Activated T-cell treated with anti-CD3 and anti-CD28 coated beads for 1 hour (primary cell): ENCODE measurements at places on chromosomes 4 and X.
A peak's percentile ranks its signal among the peaks of the same experiment; 100 is the strongest.

DNA sequence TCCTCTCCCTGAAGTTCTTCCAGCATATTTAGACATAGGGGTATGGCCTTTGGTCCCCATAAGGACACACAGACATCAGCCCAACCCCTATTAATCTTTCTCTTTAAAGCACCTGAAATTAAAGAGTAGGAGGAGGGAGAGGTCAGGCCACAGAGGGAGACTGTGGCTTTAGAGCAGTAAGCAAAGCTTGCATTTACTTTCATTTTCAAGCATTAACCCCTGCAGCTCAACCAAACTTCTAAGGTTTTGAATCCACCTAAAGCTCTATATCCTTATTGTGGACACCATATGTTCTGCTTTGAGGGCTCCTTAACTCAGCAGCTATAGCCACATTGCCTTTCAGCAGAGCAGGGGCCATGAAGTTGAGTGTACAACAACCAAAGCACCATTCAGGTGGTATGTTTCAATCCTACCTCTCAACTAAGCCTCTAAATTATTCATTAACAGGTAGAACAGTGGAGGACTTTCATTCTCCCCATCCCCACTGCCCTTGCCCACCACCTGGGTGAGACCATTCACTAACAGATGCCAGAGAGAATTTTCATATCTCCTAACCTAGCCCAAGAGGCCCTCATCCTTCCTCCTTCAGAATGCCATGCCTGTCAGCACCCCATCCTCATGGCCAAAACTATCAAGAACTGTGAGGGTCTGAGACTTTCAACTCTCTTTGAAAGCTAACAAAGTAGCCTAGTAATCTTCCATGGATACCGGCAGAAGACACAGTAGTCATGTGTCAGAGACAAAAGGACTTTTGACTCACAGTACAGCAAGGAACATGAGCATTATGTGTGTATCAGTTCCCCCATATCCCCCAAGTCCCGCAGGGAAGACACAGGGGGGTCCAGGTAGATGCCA, 20.8 kb downstream of the LIN54 start:
- no peak for DNase-seq

DNA sequence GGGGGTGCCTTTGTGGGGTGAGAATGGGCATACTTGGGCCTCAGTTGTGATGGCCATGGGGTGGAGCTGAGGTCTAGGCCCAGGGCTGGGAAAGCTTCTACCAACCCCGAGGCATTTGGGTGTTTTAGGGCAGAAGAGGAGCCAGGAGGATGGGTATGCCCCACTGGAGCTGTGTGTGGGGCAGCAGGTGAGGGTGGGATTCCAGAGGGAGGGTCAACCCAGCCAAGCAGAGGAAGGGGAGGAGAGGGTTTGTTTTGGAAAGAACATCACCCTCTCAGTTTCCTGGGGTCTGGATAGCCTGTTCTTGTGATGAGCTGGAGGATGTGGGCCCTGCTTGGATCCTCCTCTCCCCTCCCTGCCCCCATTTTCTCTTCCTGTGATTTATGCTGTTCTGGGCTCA, 620 bp downstream of the IL9R start:
- no peak for DNase-seq

DNA sequence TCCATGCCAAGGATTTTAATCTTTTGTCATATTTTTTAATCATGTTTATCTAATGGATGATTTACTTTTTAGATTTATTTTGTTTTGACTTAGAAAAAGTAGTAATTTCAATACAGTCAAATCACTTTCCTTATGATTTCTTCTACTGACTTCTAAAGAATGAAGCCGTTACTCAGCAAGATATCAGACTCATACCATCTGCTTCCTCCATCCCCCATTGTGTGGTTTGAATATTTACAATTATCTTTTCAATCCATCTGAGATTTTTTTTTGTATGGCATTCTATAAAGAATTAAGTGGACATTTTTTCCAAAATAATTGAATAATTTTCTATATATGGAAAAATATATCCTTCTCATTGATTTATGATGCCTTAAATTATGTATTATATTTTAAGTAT, 565.4 kb upstream of the ATOH1 start:
- no peak for DNase-seq

GRCh38 chrX:19739683-19740082, 147.7 kb downstream of the SH3KBP1 start:
- peak; percentile 11 for DNase-seq

GRCh38 chr4:79253924-79254323, 71.9 kb downstream of the NAA11 start:
- DNase-seq, result no peak

- DNase-seq, result no peak
Observed at GRCh38 chr4:89904524-89904923, 9.9 kb downstream of the MMRN1 start.

DNA sequence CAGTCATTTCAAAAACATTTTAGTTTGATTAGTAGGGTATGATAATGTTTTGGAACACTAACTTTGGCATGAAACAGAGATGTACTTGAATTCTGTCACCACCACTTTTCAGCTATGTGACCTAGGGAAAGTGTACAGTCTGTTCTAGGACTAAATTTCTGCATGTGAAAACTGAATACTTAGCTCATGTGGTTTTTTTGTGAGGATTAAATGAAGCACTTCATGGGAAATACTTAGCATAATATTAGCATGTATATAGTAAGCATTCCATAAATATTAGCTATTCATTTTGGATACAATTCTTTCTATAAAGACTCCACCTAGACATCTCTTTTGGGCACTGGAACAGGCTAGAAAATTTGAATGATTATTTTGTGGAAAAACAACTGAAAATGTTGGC, 1379.4 kb downstream of the RPA4 start:
- no peak for DNase-seq

GRCh38 chrX:119736206-119736764, 22.1 kb upstream of the SOWAHD start:
- DNase-seq, result no peak

GRCh38 chr4:4752576-4753401, 106.7 kb upstream of the MSX1 start:
- no peak for DNase-seq

- DNase-seq, result no peak
Observed at GRCh38 chr4:156053174-156053573, 99.5 kb upstream of the CTSO start.

DNA sequence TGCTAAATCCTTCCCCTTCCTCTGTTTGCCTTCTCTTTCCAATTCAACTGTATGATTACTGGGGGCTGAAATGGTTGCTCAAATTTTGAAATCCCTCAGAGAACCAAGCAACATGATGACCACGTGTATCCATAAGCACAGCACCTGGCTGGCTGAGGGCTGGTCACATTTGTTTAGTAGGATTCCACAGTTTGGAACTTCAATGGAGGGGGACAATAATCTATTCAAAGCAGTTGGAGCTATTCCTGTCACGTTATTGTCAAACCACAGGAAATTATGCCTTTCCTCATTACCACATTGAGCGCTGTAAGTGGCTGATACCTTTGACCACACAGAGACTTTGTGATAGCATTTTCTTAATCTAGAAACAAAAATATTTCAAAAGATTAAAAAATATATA, 7.0 kb downstream of the TMSB4X start:
- no peak for DNase-seq

DNA sequence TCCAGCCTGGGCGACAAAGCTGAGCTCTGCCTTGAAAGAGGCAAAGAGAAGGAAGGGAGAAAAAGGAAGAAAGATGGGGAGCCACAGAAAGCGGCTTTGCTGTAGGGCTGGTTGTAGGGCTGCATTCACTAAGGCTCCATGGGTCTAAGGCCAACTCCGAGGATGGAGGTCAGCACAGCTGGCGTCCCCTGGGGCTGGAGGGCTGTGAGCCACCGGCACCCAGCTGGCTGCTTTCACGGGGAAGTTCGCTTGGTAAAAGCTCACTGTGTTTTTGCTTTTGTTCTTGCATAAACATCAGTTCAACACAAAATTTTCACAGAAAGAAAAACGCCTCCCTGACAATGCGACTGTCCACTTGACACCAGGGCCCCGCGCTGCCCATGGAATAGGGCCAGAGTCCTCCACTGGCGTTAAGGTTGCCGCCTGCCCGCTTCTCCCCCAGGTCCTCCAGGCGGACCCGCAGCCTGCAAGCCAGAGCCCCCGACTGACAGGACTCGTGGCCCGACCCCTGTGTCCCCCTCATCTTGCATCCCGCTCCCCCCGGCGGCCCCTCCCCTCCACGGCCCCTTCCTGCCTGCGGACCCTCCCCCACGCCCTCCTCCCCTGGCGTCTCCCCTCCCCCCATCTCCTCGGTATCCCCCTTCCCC, 1.1 kb downstream of the RNF212 start:
- DNase-seq, result no peak

- no peak for DNase-seq
Observed at GRCh38 chr4:3417448-3417847, 24.3 kb upstream of the HGFAC start.

DNA sequence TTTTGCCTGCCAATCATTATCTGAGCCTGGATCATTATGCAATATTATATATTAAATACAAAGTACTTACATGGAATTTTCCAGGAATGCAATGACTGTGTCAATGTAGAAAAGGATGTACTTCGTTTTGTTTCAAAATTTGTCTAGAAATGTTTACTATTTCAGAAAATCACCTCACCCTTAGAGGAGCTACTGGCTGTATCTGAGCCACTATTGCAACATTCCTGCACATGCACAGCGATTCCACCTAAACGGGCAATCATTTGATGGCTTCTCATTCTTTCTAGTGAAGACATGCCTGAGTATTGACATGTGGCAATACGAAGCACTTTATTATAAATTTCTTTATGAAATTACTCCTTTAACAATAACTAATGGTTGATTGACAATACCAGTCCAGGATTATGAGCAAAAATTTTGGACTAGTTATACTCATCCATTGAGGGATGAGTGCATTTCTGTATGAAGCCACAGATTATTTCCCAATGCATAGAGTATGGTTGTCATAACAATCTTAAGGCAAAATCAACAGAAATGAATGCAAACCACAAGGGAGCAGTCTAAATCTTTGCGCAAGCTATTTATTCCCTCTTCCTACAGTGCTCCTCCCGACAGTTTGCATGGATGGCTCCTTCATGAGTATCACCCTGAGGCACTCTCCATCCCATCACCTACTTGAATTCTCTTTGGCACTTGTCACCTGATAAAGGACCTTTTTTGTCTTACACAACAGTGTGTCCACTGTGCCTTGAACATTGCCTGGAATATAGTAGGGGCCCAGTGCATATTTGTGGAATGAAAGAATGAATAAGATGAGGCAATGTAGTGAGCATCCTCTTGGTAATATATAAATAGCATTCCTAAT, 35.8 kb upstream of the MMAA start:
- no peak for DNase-seq

DNA sequence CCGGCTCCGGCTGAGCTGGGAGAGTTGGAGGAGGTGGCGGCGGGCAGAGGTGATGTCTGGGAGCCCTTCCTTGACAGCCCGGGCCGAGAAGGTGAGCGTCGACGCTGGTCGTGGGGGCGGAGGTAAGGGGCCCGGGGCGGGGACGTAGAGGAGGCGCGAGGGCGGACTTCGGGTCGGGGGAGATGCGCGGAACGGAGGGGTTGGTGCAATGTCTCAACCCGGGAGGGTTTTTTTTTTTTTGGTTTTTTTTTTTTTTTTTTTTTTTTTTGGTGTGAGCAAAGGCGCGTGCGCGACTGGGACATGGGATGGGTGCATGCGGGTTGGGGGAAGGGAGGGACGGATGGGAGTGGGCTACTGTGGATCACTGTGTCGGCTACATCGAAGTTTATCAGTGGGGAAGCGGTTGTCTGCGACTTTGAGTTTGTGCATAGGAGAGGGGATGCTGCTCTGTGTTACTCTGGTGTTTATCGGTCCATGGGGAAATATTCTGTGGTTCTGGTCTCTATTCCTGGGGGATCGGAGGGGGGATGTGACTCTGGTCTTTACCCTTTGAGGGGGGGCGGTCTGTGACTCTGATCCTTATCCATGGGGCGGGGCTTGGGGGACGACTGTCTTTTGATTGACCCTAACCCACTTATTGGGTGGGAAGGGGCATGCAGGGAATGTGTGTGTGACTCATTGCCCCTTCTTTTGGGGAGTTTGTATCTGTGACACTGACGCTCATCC, 537 bp downstream of the RBM10 start:
- DNase-seq, result no peak

- no peak for DNase-seq
Observed at GRCh38 chr4:121712001-121712651, 15.3 kb upstream of the ANXA5 start.

GRCh38 chr4:176708771-176709311, 83.9 kb downstream of the VEGFC start:
- DNase-seq, result no peak

GRCh38 chr4:88672987-88673386, 24.6 kb downstream of the NAP1L5 start:
- no peak for DNase-seq

DNA sequence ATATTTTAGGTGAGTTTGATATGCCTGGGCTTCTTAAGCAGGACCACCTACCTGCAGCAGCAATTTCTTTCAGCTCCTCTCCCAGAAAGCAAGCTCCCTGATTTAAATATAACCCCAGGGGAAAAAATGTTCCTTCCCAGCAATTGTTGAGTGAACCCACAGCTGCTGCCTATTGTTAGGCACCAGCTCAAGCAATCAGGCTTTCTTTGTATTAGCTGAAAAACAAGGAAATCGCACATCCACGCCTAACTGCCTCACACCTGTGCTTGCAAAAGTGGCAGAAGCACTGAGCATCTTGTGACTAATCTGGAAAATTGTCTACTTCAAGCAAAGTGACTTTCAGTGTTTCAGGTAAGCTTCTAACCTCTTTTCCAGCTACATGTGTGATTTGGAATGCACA, 432.2 kb downstream of the SMARCA1 start:
- DNase-seq, result no peak

DNA sequence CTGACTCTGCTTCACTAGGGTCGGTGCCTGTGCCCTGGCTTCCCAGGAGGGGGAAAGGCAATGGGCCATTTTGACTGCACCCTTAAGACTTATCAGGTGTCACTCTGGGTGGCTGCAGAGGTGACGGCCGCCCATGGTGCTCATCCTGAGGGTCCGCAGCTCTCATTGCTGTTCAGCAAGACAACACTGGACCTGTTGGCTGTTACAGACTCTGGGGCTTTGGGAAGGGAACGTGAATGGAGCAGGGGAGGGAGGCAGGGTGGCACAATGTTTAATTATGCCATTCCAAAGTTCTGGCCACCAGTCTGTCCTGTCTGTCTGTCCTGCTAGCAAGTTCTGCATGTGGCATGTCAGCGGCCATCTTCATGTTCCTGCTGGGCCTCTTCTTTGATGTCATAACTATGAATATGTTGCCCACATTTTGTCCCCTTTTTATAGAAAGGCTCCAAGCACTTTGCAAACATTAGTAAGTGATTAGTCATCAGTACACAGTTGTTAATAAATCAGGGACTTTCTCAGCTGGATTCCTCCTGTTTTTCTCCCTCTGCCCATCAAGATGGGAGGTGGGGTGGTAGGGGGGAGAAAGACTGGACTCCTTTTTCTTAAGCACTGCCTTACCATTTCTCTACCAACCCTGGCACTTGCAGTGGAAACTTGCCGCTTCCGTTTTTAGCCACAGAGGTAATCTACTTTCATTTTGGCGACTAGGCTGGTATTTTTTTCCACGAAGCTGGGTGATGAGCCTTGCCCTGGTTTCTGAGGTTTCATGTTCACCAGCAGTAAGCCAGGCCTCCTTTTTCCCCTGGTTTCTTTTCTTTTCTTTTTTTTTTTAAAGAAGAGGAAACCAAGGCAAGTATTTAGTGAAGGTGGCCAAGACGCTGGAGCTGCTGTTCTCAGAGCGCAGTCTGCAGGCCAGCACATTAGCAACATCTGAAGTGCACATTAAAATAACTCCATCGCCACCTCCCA, 88.6 kb upstream of the TRIM2 start:
- peak; percentile 51 for DNase-seq
